ENCODE measurements at places on chromosomes 2 and 18. TPM values are rescaled to one million over a fixed set of nuclear protein-coding genes. Genes with fewer than 3 reads are reported as not detected.

The FZD7 gene
- total RNA-seq: 0.06 TPM

The LIPG gene
- not detected for total RNA-seq

The RAB6C gene
- not detected for total RNA-seq

The ST8SIA5 gene
- total RNA-seq: not detected

The NCKAP1 gene
- 7.6 TPM for total RNA-seq

The ERFE gene
- not detected for total RNA-seq

The RBMS1 gene
- total RNA-seq: 45.0 TPM

The GATA6 gene
- not detected for total RNA-seq

The C2orf78 gene
- total RNA-seq: not detected

The FAM161A gene
- 8.7 TPM for total RNA-seq

The TBC1D8 gene
- 0.95 TPM for total RNA-seq

The TRIM54 gene
- total RNA-seq: not detected

The TRPM8 gene
- total RNA-seq: 0.21 TPM

The LOXHD1 gene
- total RNA-seq: not detected

The HOXD9 gene
- not detected for total RNA-seq

The HOXD12 gene
- total RNA-seq: not detected

The TPO gene
- total RNA-seq: 0.08 TPM

The MAP3K19 gene
- not detected for total RNA-seq

All from activated T-helper 17 cell treated with anti-CD3 and anti-CD28 coated beads, Interleukin-2, amount 50 U/mL, for 72 hours (primary cell).